ENCODE measurements at places on chromosomes 6 and 20.

- no peak for DNase-seq
These were observed 328.4 kb downstream of the TPBG start for GRCh38 chr6:82691997-82692396.

- peak; percentile 64 for DNase-seq
These were observed 26.8 kb downstream of the BHLHE23 start for GRCh38 chr20:62979876-62980373.

DNA sequence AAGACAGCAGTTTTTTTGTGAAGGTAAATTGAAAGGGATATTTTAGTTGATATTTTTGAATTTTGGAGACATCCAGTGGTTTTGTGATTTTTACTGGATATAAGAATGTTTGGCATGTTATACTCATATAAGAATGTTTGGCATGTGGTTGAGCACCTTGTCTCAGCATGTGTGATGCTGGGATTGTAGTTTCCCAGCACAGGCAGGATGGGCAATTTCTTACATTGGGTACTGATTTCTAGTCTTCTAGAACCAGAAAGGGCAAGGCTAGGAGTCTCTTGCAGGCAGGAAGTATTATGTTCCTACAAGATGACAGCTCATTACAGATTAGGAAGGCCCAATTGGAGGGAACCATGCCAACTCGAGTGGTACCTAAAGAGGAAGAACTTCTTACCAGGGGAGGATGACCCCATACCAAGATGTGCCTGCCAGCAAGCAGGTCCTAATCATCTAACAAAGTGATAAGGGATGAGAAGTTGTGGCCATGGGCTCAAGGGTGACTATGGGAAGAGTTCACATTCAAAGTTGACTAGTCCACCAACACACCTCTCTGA, 377.8 kb downstream of the UTRN start:
- no peak for DNase-seq

DNA sequence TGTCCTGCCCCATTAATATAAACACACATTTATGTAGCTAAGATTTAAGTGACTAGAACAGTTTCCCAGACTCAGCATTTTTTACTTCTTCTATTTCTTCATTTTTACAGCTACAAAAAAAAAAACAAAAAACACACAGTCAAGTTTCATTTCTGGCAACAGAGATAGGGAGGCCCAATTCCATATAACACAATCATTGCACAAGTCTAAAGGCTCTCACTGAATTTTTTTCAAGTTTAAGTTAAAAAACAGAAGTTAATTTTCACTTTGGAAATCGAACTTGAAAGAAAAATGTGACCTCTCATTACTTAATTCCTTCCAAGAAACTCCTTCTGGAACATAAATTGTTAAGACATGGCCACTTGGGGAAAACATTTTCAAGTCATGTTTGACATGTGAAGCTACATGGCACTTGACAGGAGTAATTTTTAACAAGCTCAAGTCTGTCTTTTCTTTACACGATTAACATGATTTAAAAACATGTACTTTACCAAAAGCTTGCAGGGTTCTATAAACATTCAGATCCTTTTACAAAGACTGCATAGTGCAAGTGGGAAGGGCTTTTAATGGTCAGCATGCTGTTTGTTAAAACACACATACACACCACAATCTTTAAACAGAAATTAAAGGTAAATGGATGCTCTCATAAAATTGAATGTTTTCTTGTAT, 100.1 kb upstream of the CCDC28A start:
- no peak for DNase-seq

DNA sequence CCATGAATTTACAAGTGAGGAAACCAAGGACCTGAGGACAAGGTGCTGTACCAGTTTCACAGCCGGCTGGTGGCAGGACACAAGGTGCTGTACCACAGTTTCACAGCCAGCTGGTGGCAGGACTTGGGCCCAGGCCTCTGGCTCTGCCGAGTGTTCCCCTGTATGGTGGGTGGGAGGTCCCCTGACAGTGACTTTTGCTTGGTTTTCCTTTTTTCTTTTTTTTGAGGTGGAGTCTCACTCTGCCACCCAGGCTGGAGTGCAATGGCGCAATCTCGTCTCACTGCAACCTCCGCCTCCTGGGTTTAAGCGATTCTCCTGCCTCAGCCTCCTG, 212.4 kb downstream of the LY86 start:
- DNase-seq = no peak

- DNase-seq = peak; percentile 74
These were observed 10.5 kb downstream of the BCL2L1 start for GRCh38 chr20:31712112-31712553.

DNA sequence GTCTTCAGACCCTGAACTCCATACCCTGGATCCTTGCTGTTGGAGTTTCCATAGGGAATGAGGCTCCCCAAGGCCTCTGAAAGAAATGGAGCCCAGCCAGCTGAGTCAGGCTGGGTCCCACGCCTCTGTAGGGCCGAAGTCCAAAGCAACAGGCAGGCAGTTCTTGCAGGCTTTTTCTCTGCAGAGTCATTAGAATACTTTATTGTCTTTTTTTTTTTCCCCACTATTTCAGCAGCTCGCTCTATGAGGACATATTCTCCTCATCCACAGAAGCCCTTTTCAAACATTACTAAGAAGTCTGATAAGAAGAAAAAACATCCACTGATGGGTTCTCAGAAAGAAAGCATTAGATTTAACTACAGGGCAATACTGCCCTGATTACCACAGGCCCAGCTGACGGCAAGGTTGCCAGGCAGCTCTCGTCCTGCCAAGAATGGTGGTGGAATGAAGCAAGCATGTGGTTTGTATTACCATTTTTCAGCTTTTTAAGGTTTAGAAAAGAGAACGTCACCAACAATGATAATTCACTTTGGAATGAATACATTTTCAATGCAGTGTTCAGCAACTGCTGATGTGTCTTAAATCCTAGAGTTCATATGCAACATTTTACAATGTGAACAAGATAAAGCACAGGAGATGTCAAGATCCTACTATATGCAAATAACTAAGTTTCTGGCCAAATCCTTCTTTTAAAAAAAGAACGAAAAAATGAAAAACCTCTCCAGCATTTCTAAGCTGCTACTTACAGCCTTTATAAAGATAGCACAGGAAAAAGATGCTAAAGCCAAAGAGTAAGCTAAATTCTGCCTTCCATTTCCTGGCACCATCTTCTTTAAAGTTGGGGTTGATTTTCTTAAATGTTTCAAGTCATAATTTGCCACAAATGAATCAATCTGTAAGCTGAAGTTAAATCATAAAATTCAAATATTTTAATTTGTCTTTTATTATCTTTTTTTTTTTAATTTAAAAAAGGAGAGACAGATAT, 223.6 kb upstream of the CITED2 start:
- DNase-seq = no peak

DNA sequence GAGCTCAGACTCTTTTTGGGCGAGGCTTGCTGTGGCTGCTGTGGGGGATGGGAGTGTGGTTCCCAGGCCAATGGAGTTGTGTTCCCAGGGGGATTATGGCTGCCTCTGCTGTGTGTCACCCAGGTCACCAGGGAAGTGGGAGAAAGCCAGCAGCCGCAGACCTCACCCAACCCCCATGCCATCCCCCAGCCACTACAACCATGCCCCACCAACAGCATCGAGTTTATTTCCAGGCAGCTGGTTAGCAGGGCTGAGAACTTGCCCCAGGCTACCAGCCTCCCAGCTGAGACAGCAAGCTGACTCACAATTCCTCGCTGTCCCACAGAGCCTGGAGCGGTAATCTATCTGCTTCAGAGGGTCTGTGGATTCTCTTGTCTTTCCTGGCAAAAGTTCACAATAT, 331.7 kb downstream of the FRK start:
- no peak for DNase-seq

DNA sequence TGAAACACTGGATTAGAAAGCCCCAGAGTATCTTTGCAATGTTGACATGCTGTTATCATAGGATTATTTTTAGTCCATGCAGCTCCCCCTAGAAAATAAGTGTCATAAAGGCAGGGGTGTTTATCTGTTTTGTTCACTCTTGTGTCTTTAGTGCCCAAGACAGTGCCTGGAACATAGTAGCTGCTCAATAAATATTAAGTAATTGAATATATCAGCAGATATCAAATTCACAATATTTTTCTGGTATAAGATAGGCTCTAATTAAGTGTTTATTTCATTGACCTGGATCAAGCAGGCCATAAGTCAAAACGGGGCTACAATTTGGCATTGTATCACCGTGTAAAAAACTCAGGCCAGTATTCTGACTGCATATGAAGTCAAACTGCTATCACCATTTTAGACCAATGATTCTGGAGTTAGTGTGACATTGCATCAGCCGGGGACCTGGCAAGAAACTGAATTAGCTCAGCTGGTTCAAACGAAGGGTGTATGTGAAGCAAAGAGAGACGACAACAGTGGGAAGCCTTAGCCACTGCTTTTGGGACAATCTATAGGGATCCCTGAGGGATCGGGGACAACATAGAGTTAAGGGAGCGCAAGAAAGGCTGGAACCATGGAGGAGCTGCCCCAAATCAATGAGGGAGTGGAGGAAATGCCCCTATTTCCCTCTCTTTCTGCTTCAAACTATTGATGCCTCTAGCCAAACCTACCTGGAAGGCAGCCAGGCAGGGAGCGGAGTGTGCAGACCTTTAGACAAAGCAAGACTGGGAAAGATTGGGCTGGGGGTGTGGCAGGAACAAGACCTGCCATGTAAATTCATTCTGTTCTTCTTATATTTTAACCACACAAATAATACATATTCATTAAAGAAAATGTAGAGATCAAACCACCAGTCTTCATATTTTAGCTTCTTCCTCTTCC, 112.2 kb downstream of the PLEKHG1 start:
- peak; percentile 23 for DNase-seq

GRCh38 chr6:3542032-3542640, 85.3 kb upstream of the SLC22A23 start:
- DNase-seq = peak; percentile 40

DNA sequence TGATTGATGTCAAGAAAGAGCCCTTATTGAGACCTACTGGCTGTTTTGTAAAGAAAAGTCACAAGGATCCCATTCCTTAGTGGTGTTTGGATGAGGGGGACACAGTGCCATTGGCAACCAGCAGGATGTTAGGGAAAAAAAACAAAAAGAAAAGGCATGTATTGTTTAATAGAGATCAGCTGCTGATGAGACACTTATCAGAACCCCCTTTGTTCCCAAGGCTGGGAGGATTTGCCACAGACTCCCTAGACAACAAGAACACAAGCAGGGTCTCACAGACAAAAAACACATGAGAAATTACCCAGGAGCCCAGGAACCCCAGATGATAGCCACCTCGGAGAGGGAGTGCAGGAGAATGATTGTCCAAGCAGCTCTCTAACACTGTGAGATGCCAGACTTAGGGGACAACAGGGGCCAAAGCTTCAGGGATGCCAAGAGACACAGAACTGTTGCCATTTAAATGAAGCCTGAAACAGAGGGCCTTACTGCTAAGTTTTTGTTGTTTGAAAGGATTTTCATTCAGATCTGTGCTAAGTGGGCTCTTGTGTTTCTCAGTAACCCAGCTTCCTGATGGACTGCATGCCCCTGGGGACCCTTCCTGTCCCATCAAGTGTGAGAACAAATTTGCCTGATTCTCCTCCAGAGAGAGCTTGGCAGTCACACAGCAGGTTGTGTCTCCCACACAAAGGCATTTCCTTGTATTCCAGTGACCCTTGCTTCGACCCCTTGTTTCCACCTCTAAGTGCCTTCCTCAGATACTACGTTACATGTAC, 48.7 kb upstream of the HEY2 start:
- no peak for DNase-seq

DNA sequence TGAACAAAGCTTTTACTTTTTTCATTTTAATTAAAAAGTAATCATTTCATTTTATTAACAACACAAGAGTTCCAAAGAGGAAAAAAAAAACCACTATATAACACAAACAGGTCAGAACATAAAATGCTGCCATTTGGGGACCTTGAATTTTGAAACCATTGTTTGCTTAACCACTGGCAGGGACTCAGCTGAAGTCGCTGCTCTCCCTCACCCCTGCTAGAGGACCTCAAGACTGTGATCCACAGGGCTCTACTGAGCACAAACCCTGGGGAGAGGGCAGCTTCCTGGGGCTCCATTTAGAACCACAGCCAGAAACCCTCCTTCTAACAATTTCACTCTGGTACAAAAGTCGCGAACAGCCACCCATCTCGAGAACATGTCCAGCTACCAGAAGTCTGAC, 28.8 kb downstream of the NCOA5 start:
- DNase-seq = no peak

DNA sequence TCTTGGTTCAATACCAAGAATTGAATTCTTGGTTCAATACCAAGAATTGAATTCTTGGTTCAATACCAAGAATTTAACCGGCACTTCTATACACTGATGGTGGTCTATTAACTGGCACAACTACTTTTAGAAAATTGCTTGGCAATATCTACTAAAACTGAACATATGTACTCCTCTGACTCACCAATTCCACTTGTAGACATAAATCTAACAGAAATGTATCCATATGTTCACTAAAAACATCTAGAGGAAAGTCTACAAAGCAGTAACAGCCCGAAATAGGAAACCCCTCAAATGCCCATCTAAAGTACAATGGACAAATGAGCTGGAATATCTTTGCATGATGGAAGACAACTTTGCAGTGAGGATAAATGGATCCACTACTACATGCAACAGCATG, 71.9 kb downstream of the KIF16B start:
- DNase-seq = no peak

- DNase-seq = no peak
These were observed 44.3 kb upstream of the IRF4 start for GRCh38 chr6:347232-347631.

DNA sequence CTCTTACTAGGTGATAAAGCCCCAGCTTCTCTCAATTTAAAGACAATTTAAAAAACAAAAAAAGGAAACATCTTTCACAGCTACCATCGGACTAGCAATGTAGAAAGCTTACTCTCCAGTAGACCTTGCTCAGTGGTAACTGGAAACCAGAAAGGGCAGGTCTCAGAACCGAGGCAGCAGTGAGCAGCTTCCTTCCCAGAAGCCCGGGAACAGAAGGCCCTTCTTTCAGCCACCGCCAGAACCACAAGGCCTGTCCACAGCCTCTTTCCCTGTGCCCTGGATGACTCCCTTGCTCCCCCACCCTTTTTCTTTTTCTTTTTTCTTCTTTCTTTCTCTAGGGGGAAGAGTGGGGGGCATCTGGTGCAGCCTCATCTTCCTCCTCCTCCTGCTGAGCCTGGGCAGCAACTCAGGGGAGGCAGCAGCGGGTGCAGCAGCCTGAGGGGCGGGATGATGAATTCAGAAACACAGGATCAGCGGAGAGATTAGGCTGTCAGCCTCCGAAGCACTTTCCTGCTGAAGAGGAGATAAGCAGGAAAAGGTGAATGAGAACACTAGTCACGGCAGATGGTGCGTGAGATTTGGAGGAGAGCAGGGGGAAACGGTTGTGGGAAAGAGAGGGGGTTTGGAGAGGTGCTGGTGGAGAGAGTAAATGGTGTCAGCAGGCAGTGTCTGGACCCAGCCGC, 158.5 kb downstream of the ID4 start:
- DNase-seq = no peak
